Activated CD4-positive, alpha-beta T cell treated with anti-CD3 and anti-CD28 coated beads, Interleukin-2, amount 50 U/mL, for 4 hours (primary cell): ENCODE measurements at places on chromosomes 7 and 10.

- no peak for DNase-seq
These were observed 193.1 kb downstream of the WDR37 start for GRCh38 chr10:1249142-1249920.

DNA sequence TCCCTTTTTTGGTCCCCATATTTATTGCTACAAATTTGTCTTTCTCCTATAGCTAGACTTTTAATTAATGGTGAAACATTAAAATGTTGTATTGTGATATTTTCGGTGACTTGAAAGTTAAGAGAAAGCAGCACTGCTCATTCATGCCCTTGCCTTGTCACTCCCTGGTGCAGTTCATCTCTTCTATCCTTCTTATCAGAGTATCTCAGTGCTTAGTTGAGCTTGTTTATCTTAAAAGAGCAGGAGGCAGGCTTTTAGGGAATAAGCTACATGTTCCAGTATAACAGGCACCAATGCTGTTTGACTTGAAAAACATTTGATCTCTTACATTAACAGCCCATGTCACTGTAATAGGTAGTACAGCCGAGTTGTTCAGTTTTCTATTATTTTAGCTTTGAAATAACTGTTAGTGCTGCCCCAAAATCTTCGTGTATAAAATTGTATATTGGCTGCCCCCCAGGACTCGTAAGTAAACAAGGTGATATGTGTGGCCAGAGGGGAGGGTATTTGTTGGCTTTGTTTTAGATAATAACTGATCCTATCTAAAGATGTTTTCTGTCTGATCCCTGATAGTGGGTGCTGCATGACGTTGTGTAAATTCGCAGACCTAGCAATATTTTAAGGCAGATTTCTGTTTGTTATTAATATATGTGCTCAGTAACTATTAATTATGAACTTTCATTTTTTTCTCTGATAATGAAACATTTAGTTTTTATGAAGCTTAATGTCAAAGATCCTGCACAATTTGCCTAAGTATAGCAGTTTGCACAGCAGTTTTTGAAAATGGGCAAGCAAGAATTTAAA, 96.5 kb downstream of the BTRC start:
- no peak for DNase-seq

- DNase-seq, result no peak
These were observed 145.7 kb downstream of the SDK1 start for GRCh38 chr7:3446786-3447185.

DNA sequence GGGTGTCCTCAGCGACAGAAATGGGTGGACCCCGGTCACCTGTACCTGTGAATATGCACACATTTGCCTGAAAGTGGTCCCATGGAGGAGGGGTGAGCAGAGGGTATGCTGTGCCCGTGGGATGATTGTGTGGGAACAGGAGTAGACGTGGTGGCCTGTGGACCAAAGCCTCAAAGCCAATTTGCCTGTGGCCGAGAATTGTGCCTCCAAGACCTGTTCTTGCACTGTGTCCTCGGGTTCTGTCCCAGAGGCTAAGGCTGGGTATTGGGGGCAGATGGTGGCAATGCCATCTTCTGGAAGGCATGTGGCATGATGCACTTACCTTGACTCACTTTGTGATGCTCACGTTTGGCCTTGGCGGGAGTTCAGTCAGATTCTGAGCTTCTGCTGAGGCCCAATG, 351.0 kb downstream of the TCERG1L start:
- DNase-seq, result no peak

DNA sequence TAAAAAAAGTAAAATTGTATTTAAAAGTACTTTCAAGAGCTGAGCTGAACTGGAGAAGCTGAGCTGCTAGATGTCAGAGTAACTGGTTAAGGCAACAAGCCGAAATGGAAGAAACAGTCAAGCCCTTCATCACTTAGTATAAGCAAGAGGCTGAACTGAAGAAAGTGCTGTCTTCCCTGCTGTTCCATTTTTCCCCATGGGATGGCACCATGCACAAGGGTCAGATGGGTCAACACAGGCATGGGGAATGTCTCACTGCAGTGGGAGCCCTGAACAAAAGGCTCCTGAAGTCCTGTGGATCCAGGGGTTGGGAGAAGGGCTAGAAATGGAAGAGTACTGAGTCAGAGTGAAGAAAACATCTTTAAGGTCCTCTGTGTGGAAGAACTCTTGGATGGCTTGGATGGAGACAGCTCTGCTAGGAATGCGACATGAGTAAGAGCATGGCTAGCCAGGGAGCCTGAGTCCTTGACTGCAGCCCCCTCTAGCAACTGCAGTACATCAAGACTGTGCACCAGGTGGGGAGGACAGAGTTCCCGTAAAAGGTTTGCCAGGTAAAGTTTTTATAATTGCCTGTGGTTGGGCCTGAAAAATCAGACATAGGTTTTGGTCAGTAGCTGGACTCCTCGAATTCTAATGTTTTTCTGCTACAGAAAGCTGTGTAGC, 348.3 kb downstream of the GPR158 start:
- no peak for DNase-seq

GRCh38 chr7:50181081-50181480, 88.0 kb upstream of the ZPBP start:
- DNase-seq, result no peak

DNA sequence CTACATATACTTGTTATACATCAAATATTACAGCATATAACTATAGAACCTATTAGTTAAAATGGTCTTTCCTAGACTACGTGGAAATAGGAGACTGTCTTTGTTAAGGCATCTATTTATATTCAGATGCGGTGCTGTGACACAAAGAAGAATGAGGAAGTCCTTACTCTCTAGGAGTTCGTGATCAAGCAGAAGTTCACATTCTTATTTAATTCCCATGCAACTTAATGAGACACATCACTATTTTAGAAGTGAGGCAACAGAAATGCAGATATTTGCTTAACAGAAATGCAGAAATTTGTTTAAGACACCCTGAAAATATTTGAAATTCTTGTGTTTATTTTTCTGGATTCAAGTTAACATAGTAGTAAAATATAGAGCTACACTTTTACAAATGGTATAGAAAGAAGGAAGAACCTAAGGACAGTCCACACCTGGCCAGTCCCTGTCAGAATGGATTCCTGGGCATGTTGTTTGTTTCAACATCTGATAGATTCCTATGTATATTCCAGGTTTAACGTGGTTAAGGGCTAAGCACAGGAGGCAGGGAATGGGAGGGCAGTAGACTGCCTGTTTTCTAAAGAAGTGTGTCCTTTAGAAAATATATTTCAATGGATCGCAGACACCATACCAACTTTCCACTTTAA, 70.6 kb upstream of the NXPH1 start:
- DNase-seq, result no peak
